ENCODE measurements at places on chromosomes 13 and 19. TPM values are rescaled to one million over a fixed set of nuclear protein-coding genes. Genes with fewer than 3 reads are reported as not detected.

ZNF524 gene
- total RNA-seq = 21.9 TPM

RDH8 gene
- total RNA-seq = not detected

SRRM5 gene
- 0.10 TPM for total RNA-seq

SERPINE3 gene
- total RNA-seq = not detected

DYRK1B gene
- 0.45 TPM for total RNA-seq

ATP4B gene
- total RNA-seq = not detected

ZNF222 gene
- 5.6 TPM for total RNA-seq

ZNF415 gene
- 6.9 TPM for total RNA-seq
